ENCODE measurements at places on chromosomes 2 and 18.

DNA sequence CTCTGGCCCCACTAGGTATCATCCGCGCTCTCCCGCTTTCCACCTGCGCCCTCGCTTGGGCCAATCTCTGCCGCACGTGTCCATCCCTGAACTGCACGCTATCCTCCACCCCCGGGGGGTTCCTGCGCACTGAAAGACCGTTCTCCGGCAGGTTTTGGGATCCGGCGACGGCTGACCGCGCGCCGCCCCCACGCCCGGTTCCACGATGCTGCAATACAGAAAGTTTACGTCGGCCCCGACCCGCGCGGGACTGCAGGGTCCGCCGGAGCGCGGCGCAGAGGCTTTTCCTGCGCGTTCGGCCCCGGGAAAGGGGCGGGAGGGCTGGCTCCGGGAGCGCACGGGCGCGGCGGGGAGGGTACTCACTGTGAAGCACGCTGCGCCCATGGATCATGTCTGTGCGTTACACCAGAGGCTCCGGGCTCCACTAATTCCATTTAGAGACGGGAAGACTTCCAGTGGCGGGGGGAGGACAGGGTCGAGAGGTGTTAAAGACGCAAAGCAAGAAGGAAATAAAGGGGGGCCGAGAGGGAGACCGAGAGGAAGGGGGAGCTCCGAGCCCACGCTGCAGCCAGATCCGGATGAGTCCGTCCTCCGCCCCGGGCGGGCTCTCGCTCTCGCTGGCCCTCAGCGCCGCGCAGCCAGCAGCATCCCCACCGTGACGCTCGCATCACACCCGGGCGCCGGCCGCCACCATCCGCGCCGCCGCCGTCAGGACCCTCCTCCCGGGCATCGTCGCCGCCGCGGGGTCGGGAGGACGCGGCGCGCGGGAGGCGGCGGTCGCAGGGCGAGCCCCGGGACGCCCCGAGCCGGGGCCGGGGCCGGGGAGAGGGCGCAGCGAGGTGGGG is 664 bp downstream of the NETO1 start:
- no peak for DNase-seq

- no peak for DNase-seq
These were observed 216.3 kb downstream of the BCL11A start for GRCh38 chr2:60337142-60337497.

DNA sequence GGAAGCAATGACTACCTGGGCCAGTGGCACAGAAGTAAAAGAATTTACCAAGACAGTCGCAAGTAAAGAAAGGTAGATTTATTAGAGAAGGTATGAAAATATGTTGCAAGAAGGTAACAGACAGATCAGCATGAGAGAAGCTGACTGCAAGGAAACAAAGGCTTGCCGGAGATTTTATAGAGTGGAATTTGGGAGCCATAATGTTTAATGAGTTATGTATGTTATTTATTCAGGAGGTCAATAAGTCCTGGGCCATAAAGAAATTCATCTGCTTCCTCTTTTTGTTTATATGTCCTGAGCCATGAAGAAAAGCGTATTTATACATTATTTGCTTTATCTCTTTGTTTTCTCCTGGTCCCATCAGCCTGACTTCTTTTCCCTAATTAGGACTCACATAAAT is 423.6 kb downstream of the PTH2R start:
- no peak for DNase-seq

GRCh38 chr2:200778038-200778437 is 33.7 kb upstream of the BZW1 start:
- no peak for DNase-seq

- no peak for DNase-seq
These were observed 90.7 kb downstream of the CRIM1 start for GRCh38 chr2:36446294-36446693.

DNA sequence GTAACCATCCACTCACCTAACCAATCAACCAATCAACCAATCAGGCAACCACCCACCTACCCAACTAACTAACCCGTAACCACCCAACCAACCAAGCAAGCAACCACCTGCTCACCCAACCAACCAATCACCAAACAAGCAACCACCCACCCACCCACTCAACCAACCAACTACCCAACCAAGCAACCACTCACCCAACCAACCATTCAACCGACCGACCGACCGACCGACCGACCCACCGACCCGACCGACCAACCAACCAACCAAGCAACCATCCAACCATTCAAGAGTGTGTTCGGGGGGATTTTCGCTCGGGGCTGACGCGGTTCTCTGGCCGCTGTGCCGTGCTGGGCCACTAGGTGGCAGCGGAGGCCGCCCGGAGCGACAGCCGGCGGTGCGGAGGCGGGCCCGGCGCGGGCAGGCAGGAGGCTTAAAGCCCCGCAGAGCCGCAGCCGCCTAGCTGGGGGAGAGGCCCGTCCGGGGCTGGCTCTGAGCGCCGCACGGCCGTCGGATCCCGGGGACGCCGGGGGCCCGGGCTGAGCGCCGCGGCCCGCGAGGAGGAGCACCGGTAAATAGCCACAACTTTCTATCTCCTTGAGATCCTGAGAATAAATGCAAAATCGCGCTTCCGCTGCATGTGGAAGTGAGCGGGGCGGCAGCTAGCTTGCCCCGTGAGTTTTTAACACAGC is at the start of gene MC5R:
Gene MC5R, plus strand, starts transcription at position 443 of the 689 bp plus-strand sequence. CDS start 1,617 bp downstream, outside the sequence.
- DNase-seq: peak; percentile 65

GRCh38 chr2:152354069-152354755 is 19.2 kb downstream of the FMNL2 start:
- no peak for DNase-seq

- DNase-seq: no peak
These were observed 32.9 kb downstream of the TPRKB start for GRCh38 chr2:73704285-73704684.

DNA sequence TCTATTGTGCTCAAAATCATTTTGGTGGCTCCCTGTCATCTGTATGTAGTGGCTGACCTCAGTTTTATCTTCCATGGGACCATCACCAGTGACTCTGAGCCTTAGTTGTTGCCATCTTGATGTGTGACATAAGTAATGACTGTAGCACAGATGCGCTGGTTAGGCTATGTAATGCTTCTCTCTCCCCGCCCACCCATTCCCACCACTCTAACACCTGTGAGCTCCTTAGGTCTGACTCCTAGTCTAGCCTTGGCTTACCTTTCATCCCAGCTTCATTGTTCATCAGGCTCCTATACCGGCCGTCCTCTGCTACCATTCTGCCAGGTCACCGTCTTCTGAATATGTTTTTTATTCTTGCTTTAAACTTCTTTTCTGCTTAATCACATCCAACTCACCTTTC is 17.2 kb downstream of the MYO1B start:
- no peak for DNase-seq

GRCh38 chr2:160324161-160324800 is 124.2 kb upstream of the ITGB6 start:
- DNase-seq: no peak

DNA sequence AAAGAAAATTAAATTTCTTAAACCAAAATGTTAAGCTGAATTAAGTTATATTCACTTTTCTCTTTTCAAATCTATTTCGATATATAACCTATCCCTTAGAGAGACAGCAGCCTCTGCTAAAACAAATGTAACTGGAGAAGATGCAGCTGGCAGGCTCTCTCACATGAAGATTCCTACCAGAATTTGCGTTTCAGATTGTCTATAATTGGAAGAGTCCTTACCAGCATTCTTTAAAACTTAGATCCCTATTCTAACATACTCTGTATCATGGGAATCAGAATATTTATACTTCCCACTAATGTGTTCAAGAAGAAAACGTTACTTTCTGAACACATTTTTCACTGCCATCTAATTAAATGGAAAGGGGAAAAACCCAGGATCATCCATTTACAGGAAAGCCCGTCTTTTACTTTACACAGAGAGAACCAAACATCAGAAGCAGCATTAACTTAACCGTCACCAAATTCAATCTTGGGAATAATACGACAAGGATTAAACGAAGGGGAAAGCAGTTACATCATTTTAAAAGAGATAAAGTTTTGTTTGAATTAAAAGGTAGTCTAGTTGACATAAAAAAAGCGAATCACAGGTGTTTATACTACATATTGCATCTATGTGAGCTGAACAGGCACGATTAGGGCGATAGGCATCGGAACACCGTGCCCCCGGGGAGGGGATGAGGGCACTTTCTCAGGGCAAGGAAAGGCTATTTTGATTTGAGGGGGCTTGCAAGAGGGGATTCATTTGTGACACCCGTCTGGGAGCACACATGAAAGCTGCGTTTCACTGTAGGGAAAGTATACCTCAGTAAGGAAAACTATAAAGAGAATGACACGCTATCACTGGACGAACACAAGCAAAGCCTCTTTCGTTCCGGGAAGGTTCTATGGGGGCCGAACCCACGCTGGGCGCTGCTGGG is 1.3 kb downstream of the PTPN2 start:
- DNase-seq: no peak

DNA sequence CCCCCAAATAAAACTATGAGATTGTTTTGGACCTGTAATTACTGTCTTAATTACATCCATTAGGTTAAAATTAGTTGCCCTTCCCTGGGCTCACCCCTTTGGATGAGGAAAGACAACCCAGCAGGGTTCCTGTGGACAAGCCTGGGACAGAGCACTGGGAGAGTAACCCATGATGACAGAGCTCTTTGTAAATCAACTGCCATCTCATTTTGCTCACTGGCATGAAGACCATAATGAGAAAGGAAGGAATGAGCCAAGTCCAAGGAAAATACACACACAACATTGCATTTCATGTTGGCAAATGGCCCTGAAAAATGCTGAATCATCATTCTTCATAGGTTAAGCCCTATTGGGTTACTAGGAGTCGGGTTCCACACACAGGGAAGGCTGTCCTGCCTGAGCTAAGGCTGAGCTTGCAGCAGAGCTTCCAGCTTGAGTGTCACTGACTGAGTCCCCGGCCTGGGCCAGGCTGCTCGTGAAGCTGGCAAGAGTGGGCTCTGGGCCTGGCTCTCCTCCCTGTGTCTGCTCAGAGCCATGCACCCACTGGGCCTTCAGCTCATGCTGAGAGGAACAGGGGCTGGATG is 94.1 kb upstream of the ACAA2 start:
- no peak for DNase-seq

DNA sequence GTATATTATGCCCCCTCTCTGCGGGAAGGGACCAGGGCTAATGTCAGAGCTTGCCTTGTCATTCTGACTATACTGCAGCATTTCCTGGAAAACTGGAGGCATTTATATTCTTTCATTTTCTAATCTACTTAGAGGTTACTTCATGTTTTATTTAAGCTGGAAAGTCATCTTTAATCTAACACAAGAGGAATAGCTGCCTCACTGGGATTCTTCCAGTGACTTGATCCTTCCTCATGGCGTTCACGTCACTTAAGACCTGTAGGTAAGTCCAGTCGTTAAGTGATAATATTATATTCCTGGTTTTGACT is 727.6 kb upstream of the DDX18 start:
- DNase-seq: no peak

GRCh38 chr2:191199929-191200512 is 45.2 kb upstream of the MYO1B start:
- no peak for DNase-seq

DNA sequence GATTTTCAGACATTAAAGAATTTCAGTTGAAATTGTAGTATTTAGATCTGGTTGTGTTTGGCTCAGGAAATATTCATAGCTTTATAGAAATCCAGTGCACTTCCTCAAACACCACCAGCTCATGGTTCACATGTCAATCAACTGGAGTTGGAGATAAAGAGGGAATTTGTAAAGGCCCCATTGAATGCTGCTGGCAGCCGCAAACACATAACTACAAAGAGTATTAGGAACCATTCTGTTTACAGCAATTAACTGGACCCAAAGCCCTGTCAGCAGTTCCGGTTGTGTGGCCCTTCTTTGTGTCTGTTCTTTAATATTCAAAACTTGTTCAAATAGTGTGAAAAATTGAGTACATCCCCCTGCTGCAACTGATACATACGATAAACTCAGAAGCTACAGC is 107.4 kb upstream of the LRRTM4 start:
- DNase-seq: no peak

DNA sequence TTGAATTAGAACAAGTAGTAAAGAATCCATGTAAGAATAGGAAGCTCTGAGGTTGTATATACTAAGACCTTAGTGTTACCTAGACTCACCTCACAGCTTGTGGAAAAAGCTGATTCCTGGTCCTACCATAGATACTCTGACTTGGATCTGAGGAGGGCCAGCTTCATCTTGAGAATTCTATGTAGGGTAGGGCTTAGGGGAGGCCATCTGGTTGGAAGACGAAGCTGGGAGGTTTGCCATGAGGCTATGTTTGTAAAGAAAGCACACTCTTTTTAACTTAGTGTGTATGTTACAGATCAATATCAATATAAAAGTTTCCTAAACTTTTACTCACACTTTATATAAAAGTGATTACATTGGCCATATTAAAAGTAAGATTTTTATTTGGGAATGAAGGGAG is 77.1 kb upstream of the GALNT5 start:
- DNase-seq: no peak

- DNase-seq: no peak
These were observed 27.4 kb upstream of the CHAC2 start for GRCh38 chr2:53740170-53740569.

Measured in substantia nigra (tissue), 51 donors.